Activated B cell treated with CpG ODN at 0.5 μM for 24 hours (primary cell): ENCODE measurements at places on chromosomes 2 and 18. TPM values are rescaled to one million over a fixed set of nuclear protein-coding genes. Genes with fewer than 3 reads are reported as not detected.

- DNase-seq: no peak
These were observed 504.9 kb downstream of the GALR1 start for GRCh38 chr18:77754475-77755044.

- DNase-seq: no peak
These were observed 409.2 kb upstream of the HS6ST1 start for GRCh38 chr2:128727914-128728313.

Gene PRKCE
- total RNA-seq: 44.2 and 53.8 TPM in 2 replicates

DNA sequence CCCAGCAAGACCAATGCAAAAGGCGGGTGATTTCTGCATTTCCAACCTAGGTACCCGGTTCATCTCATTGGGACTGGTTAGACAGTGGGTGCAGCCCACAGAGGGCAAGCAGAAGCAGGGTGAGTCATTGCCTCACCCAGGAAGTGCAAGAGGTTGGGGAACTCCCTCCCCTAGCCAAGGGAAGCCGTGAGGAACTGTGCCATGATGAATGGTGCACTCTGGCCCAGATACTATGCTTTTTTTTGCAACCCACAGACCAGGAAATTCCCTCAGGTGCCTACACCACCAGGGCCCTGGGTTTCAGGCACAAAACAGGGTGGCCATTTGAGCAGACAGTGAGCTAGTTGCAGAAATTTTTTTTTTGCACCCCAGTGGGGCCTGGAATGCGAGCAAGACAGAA is 662.6 kb upstream of the ACVR2A start:
- DNase-seq: no peak

DNA sequence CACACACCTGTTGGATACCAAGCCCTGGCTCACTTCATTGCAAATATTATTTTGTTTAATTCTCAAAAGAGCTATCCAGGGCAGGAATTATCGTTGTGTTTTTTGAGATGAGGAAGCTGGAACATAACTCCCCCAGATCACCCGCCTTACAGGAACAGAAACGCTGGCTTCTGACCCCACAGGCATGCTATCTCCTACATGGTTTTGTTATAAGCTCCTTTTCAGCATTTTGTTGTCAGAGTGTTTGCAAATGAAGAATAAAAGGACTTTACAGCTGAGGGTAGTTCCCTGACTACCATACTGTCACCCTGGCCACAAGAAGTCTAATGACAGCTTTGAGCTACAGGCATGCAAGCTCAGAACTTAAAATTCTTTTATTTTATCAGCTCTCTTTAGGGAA is 62.0 kb upstream of the MRPS9 start:
- DNase-seq: no peak

- DNase-seq: no peak
These were observed 4.3 kb downstream of the EPB41L5 start for GRCh38 chr2:120017201-120017600.

Gene SERPINB11
- total RNA-seq: not detected in 2 replicates

GRCh38 chr18:48820483-48821250 is 130.1 kb downstream of the SMAD7 start:
- DNase-seq: peak; percentile 33

- DNase-seq: no peak
These were observed 168.0 kb downstream of the CERS6 start for GRCh38 chr2:168624028-168624427.

DNA sequence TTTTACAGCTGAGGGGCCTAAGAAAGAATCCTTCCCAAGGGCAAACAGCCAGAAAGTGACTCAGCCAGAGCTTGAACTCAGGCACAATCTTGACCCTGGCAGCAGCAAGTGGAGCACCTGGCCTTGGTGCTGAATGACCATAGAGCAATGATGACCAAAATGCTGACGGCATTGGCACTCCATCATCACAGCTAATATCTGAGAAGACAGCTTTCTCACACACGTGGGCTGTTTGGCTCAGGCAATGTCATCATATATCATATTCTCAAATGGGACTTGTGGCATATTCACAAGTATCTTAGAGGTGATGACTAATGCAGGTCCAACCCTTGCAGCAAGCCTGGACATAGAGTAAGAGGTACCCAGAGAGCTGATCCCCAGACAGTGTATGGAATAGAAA is 443.9 kb upstream of the MYT1L start:
- DNase-seq: no peak

Gene DNAH7
- total RNA-seq: 0.17 and 0.29 TPM in 2 replicates

GRCh38 chr2:169933124-169933711 is 106.0 kb downstream of the UBR3 start:
- DNase-seq: no peak

Gene FIGN
- not detected in 2 replicates for total RNA-seq

Gene ANKRD30BL
- total RNA-seq: not detected in 2 replicates

DNA sequence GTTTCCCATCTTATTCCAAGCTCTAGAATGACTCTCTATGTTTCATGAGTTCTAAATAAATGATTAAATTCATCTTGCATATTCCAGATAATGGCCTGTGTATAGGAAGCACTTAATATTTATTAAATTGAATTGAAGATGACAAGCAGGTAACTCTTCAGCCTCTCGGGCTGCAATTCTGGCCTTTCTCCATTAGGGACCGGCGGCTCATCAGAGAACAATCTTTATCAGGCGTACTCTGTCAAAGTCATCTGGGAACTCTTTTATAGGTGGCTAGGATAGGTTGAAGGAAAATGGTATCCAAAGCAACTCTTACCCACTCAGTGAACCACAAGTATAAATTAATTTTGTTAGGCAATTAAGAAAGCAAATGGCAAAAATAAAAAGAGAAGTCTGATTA is 308.5 kb downstream of the NOL4 start:
- DNase-seq: no peak

DNA sequence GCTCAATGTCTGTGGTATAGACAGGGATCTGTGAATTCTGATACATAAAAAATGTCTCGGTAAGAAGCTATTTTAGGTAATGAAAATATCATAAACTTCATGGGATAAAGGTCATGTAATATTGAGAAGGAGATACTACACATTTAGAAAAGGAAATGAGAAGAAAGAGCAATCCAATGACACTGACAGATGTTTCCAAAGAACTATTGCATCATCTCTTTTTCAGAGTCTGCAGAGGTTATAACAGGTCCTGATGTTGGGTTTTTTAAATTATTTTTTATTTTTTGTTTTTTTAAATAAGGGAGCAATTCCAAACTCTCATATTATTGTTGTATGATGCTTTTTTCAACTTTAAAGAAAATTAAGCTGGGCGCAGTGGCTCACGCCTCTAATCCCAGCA is 176.9 kb downstream of the KCNH7 start:
- DNase-seq: no peak

DNA sequence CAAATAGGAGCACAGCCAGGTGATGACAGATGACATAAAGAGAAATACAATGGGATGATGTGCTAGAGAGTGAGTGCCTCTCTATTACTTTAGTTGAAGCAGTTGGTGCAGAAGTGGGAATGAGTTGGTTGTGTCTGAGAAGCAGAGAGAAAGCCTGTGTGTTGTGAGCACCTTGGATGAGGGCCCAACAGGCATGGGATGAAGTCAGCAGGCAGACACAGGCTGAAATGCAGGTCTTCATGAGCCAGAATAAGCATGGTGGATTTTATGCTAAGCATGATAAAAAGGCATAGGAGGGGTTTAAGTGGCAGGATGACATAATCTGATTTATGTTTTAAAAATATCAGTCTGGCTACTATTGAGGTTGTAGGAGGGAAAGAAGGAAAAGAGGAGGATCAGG is 71.5 kb downstream of the KLHL14 start:
- DNase-seq: no peak

DNA sequence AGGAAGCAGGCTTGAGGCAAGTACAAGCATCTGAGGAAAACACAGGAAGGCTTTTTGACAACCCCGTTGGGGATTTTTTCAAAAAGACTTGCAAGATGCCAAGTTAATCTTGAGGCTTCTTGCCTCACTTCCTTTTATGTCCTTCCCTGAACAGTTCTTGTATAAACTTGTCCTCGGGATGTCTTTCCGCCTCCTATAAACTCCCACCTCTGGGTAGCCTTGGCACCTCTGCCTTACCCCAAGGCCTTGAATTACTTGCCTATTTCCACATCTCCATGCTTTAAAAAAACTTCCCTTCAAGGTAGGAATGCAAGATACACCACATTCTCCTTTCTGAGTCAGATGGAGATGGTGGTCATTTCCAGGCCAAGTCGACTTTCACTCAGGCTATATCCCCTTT is 106.4 kb upstream of the RBBP8 start:
- DNase-seq: no peak

Gene SRD5A2
- total RNA-seq: not detected in 2 replicates

DNA sequence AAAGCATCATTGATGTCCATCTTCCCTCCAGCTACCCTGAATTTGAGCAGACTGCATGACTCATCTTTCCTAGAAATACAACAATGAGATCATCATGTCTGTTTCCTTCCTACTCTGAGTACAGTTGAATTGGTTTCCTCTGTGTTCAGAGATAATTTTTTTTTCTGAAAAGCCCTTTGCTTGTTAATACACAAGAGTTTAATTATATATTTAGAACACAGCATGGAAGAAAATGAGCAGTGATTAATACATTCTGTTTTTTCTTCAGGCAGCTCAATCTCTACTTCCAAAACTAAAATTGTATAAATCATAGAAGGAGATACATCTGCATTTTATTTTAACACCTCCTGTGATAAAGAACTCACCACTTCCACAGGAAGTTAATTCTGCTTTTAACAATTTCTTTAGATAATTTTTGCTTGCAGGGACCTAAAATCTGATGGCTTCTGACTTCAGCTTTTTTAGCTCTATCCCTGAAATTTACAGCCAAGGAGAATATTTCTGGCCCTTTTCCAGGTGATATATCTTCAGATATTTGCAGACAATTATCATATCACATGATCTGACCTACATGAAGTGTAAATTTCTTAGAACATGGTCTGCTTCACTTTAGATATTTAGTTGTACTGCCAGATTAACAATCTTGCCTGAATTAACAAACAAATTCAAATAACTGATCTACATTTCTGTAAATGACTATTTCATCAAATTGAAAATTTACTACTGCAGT is 249.0 kb downstream of the TRIB2 start:
- no peak for DNase-seq

GRCh38 chr2:108571286-108571685 is 37.0 kb downstream of the LIMS1 start:
- no peak for DNase-seq

GRCh38 chr2:128803222-128803621 is 484.6 kb upstream of the HS6ST1 start:
- no peak for DNase-seq

GRCh38 chr2:85771486-85771885 is 17.7 kb downstream of the ATOH8 start:
- DNase-seq: no peak
